ENCODE measurements at places on chromosomes 6 and 20. TPM values are rescaled to one million over a fixed set of nuclear protein-coding genes. Genes with fewer than 3 reads are reported as not detected.

GRCh38 chr6:152457949-152458624 lies 179.1 kb downstream of the SYNE1 start:
- DNase-seq: no peak

DNA sequence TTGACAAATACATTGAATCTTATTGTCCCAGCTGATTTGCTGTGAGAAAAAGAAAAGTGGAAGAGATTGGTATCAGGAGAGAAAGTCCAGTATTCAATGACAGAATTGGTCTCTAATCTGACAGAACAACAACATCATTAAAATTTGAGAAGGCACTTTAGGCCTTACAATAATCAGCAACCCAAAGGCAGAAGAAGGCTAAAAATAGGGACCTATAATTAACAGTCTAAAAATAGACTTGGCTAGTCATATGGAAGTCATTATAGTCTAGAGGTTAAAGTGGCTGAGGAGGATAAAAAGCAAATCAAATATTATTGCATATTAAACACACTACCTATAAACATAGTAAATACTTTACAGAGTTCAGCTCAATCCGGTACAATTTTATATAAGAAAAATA lies 393.6 kb upstream of the JAG1 start:
- DNase-seq: no peak

- DNase-seq: peak; percentile 5
Measured at GRCh38 chr20:13158369-13158768, 62.7 kb upstream of the ISM1 start.

DNA sequence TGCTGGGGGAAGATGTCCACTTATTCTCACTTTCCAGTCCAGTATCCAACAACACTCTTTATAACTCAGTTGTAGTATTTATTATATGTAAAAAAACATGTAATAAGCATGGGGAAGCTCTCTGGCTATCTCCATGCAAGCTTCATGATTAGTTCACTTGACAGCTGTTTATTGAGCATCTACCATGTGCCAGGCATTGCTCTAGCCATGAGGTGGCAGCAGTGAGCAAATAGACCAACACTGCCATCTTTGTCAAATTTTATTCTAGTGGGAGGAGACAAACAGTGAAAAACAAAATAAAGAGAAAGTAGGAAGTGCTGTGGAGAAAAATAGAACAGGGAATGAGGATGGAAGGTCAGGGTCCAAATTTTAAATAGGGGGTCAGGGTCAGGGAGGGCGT lies 131.8 kb downstream of the CFAP61 start:
- DNase-seq: no peak

DNA sequence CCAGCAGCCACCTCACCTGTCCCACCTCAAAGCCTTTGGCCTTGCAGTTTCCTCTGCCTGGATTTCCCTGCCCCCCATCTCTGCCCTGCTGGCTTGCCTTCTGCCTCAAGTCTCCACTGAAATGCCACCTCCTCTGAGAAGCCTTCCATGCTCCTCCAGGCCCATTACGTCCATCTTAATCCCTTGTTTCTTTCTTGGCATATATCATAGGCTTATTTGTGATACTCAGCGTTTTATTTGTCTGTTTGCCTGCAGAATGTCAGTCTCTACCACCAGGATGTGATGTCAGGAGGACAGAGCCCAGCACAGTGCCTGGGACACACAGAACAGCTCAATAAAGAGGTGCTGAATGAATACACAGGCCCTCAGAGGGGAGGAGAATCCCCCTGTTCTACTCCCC lies 24.4 kb upstream of the TLDC2 start:
- no peak for DNase-seq

GRCh38 chr6:38183856-38184584 lies 364.5 kb downstream of the ZFAND3 start:
- DNase-seq: no peak

- no peak for DNase-seq
Measured at GRCh38 chr6:162705736-162706135, 21.8 kb downstream of the PRKN start.

GRCh38 chr6:135006386-135006914 lies 48.2 kb downstream of the HBS1L start:
- DNase-seq: no peak

GRCh38 chr6:130574146-130574545 lies 208.3 kb downstream of the TMEM200A start:
- no peak for DNase-seq

- no peak for DNase-seq
Measured at GRCh38 chr6:160139420-160139851, 17.8 kb downstream of the SLC22A1 start.

CST2 gene
- polyA plus RNA-seq: not detected

LTA gene
- polyA plus RNA-seq: not detected

C4A gene
- polyA plus RNA-seq: 5.7 TPM

FHL5 gene
- polyA plus RNA-seq: not detected

ZSCAN31 gene
- 11.0 TPM for polyA plus RNA-seq

SNAP25 gene
- 3.8 TPM for polyA plus RNA-seq

Measured in endothelial cell of umbilical vein (primary cell).